Vagina (tissue), 2 donors: ENCODE measurements at places on chromosomes 2 and 18.
A peak's percentile ranks its signal among the peaks of the same experiment; 100 is the strongest.

GRCh38 chr2:47336259-47337238 lies 66.4 kb upstream of the MSH2 start:
- no peak for DNase-seq
- H3K4me3 ChIP-seq, result no peak overlapping the region
- H3K27me3 ChIP-seq, result no peaks in the 10 kb centered on the region
- no peaks in the 10 kb centered on the region for H3K36me3 ChIP-seq
- H3K4me1 ChIP-seq, result no peaks in the 10 kb centered on the region
- no peak overlapping the region for H3K27ac ChIP-seq

DNA sequence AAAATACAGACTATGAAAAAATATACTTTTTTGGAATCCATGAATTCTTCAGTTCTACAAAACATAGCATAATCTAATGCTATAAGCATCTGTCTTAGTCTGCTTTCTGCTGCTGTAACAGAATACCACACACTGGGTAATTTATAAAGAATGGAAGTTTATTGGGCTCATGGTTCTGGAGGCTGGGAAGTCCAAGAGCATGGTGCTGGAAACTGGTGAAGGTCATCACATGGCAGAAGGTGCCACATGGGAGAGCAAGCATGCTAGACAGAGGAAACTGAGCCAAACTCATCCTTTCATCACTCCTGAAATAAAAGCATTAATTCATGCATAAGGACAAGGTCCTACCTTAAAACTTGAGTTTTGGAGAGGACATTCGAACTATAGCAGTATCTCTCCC lies 26.6 kb upstream of the NOSTRIN start:
- no peaks in the 10 kb centered on the region for H3K36me3 ChIP-seq
- H3K4me3 ChIP-seq, result no peak overlapping the region
- DNase-seq, result no peak
- H3K27ac ChIP-seq, result no peak overlapping the region
- no peaks in the 10 kb centered on the region for H3K4me1 ChIP-seq
- no peaks in the 10 kb centered on the region for H3K27me3 ChIP-seq

GRCh38 chr18:22552254-22552653 lies 134.5 kb upstream of the CTAGE1 start:
- no peaks in the 10 kb centered on the region for H3K27me3 ChIP-seq
- H3K4me3 ChIP-seq, result no peak overlapping the region
- no peak for DNase-seq
- no peak overlapping the region for H3K27ac ChIP-seq
- peaks cover 19% of the 10 kb centered on the region for H3K4me1 ChIP-seq
- H3K36me3 ChIP-seq, result no peaks in the 10 kb centered on the region

GRCh38 chr2:182132605-182133004 lies 147.0 kb downstream of the PPP1R1C start:
- no peak for DNase-seq
- H3K4me1 ChIP-seq, result peaks cover 10% of the 10 kb centered on the region
- H3K36me3 ChIP-seq, result no peaks in the 10 kb centered on the region

DNA sequence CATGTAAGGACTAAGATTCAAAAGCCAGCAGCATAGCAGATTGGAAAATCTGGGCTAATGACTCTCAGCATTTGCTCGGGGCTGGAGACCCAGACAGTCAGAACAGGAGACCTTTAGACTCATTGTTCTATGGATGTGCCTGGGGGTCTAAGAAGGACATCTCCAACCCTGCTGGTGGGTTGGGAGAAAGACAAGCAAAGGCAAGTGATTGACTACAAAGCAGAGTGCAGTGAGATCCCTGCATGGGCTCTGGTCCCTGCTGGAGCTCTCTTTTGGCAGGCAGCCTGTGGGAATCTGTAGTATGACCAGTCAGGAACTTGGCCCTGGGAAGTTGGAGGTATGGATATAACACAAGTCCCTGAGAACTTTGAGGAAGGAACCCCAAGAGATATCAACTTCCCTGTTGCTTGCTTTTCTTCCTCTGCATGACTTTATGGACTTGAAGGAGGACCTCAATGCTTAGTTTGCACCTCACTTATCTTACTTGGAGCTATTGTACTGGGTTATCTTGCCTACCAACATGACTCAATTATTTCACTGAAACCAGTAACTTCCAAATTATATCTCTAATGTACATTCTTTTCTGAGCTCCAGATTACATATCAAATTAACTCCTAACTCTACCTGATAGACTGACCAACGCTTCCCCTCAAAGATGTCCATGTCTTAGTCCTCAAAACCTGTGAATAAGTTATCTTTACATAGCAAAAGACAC lies 236.0 kb downstream of the CYRIA start:
- no peaks in the 10 kb centered on the region for H3K36me3 ChIP-seq
- H3K27ac ChIP-seq, result no peak overlapping the region
- H3K27me3 ChIP-seq, result no peaks in the 10 kb centered on the region
- H3K4me3 ChIP-seq, result no peak overlapping the region
- no peak for DNase-seq
- no peaks in the 10 kb centered on the region for H3K4me1 ChIP-seq

DNA sequence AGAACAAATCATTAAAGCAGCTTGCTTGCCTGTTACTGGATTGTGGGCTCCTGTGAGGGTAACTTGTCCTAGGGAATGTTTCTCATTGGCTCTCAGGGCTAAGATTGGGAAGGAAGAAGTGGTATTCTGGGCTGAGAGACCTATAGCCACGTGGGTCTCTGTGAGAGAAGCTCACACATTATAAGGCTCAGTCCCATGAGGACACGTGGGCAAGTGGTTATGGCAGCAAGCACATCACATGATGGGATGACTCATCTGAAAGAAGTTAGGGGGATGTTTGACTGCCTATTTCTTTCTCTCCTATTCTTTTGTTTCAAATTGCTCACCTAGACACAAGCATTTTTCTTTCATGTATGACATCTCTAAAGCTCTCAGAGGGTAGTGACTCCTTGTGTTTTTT lies 418.0 kb upstream of the ST6GAL2 start:
- H3K27ac ChIP-seq, result no peak overlapping the region
- no peak overlapping the region for H3K4me3 ChIP-seq
- H3K36me3 ChIP-seq, result no peaks in the 10 kb centered on the region
- no peak for DNase-seq
- H3K27me3 ChIP-seq, result no peaks in the 10 kb centered on the region
- H3K4me1 ChIP-seq, result no peaks in the 10 kb centered on the region

DNA sequence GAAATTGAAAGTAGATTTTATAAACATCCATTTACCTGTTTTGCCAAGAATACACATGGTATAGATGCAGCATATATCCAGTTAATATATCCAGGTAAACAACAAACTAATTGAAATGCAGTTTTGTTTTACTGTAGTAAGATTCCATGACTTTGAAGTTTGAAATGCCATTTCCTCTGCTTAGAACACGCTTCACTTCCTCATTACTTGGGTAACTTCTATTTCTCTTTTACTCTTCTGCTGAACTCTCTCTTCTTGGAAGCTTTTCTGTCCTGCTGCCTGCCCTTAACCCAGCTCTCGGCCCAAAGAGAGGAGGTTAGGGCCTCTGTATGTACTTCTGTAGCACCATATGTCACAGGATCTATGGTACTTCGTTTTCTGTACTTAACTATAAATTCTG lies 14.1 kb upstream of the IL1RL2 start:
- H3K36me3 ChIP-seq, result no peaks in the 10 kb centered on the region
- DNase-seq, result no peak
- H3K4me3 ChIP-seq, result no peak overlapping the region
- no peaks in the 10 kb centered on the region for H3K4me1 ChIP-seq
- no peak overlapping the region for H3K27ac ChIP-seq

DNA sequence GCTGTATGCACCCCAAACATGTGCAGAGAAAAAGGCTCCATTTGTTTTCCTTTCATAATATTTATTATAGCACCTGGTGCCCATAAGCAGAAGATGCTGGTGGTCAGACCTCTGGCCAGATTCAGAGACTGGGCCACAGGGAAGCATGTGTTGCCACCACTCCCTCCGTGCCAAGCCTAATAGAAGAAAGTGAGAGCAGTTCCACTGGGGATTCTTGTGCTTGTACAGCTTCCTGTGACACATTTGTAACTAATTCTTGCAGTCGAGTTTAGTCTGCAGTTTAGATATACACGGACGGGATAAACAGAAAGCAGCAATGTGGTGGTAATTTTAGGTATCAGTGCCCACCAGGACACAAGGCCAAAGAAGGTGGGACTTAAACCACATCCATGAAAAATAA lies 135.4 kb upstream of the PIEZO2 start:
- no peak for DNase-seq
- H3K27me3 ChIP-seq, result no peaks in the 10 kb centered on the region
- H3K36me3 ChIP-seq, result no peaks in the 10 kb centered on the region
- H3K4me3 ChIP-seq, result no peak overlapping the region
- H3K4me1 ChIP-seq, result no peaks in the 10 kb centered on the region

GRCh38 chr2:203578759-203579643 lies 43.9 kb upstream of the RAPH1 start:
- H3K4me3 ChIP-seq, result no peak overlapping the region
- no peaks in the 10 kb centered on the region for H3K27me3 ChIP-seq
- no peaks in the 10 kb centered on the region for H3K36me3 ChIP-seq
- H3K27ac ChIP-seq, result peak overlapping the region; percentile 59

DNA sequence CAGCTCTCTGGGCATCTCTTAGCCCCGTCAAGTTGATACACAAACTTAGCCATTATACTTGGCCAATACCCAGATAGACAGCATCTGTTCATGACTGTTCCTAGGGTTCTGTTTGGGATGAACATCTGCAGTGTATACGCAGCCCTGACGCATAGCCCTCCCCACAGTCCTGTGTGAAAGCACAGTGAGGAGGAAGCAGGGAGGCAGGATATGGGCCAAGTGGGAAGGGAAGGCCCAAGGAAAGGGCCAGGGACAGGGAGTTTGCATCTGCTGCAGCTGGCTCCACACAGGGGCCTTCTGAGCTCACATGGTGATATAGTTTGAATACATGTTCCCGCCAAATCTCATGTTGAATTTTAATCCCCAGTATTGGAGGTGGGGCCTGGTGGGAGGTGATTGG lies 80.2 kb downstream of the CMPK2 start:
- H3K27ac ChIP-seq, result no peak overlapping the region
- H3K27me3 ChIP-seq, result no peaks in the 10 kb centered on the region
- H3K4me3 ChIP-seq, result no peak overlapping the region
- no peaks in the 10 kb centered on the region for H3K4me1 ChIP-seq
- no peak for DNase-seq

GRCh38 chr2:187615902-187616301 lies 61.7 kb upstream of the TFPI start:
- H3K4me1 ChIP-seq, result no peaks in the 10 kb centered on the region
- DNase-seq, result no peak
- H3K27me3 ChIP-seq, result no peaks in the 10 kb centered on the region

- H3K27me3 ChIP-seq, result no peaks in the 10 kb centered on the region
- no peak overlapping the region for H3K27ac ChIP-seq
- DNase-seq, result no peak
- H3K36me3 ChIP-seq, result no peaks in the 10 kb centered on the region
- no peak overlapping the region for H3K4me3 ChIP-seq
- no peaks in the 10 kb centered on the region for H3K4me1 ChIP-seq
Measured at GRCh38 chr2:75456825-75457224, 103.9 kb downstream of the EVA1A start.

- H3K4me3 ChIP-seq, result no peak overlapping the region
- H3K27ac ChIP-seq, result no peak overlapping the region
- DNase-seq, result no peak
- no peaks in the 10 kb centered on the region for H3K27me3 ChIP-seq
- no peaks in the 10 kb centered on the region for H3K36me3 ChIP-seq
Measured at GRCh38 chr2:34737146-34737545, 1138.0 kb upstream of the FAM98A start.

DNA sequence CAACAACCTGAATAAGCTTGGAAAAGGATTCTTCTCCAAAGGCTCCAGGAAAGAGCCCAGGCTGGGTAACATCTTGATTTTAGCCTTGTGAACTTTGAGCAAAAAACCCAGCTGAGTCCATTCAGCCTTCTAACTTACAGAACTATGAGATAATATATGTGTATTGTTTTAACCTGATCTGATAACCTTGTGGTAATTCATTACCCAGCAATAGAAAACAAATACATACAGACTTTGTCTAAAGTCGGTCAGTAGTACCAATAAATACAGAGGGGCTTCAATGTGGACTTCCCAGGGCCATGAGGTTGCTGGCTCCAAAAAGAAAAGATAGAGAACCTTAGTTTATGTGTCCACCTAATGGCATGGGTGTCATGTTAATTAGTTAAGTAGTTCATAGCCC lies 191.8 kb downstream of the KCNH7 start:
- H3K4me1 ChIP-seq, result no peaks in the 10 kb centered on the region
- no peaks in the 10 kb centered on the region for H3K27me3 ChIP-seq
- H3K36me3 ChIP-seq, result no peaks in the 10 kb centered on the region
- no peak overlapping the region for H3K4me3 ChIP-seq
- no peak for DNase-seq

DNA sequence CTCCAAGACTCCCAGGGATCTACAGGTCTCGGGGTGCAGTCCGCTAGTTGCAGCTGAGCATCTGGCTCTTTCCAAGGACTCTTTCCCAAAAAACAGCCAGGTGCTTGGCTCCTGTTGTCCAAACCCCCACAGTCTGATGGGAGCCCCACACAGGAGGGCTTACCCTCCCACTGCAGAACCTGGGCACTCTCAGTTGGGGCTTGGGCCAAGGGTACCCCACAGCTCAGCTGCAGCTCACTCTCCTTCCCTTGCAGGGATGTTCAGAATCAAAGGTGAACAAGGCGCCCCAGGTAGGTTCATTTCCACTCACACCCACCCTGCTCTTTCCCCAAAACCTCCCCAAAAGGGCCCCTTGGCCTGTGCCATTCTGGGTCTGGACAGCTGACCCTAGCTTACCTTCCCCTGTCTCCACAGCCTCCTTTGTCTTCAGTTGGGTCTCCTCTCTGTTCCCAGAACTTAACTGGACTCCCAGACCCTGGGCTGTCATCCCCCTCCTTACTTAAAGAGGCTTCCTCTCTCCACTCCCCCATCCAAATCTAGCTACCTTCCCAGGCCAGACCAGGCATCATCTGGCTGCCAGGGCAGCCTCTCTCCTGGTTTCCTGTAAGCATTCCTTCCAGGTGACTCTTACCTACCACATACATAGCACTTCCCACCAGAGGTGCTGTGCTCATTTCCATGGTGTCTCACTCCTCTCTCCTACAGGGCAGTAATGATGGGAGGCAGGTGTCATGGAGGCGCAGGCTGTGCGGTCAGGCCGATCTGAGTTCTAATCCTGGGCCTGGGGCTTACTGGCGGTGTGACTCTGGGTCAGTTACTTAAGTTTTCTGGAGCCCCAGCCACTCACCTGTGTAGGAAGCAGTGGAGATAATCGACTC lies 29.5 kb downstream of the MARCO start:
- DNase-seq, result peak; percentile 80
- no peak overlapping the region for H3K4me3 ChIP-seq
- H3K27me3 ChIP-seq, result no peaks in the 10 kb centered on the region
- no peaks in the 10 kb centered on the region for H3K4me1 ChIP-seq
- no peak overlapping the region for H3K27ac ChIP-seq

DNA sequence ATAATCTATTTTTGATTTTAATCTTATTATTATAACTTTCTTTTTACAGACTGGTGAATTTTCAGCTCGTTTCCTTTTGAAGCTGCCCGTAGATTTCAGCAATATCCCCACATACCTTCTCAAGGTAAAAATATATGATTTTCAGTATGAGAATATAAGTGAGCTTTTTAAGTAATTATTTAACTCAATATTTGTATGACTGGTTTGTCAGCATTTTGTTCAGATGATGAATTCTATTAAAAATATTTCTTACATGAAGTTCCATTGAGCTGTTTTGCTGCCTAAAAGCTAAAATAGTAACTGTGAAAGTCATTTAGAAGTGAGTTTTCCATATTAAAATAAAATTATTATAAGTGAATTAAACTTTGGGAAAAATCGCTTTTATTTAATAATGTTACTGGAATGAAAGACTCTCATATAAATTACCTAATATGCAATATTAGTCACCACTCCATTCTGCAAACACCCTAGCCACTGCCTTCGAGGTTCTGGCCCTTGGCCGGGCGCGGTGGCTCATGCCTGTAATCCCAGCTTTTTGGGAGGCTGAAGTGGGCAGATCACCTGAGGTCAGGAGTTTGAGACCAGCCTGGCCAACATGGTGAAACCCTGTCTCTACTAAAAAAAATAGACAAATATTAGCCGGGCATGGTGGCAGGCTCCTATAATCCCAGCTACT lies 155.3 kb downstream of the BABAM2 start:
- H3K4me3 ChIP-seq, result no peak overlapping the region
